ENCODE measurements at places on chromosomes 3 and 15. TPM values are rescaled to one million over a fixed set of nuclear protein-coding genes. Genes with fewer than 3 reads are reported as not detected.

AHSG gene
- not detected for total RNA-seq

CHRFAM7A gene
- 0.55 TPM for total RNA-seq

C2CD4A gene
- 0.23 TPM for total RNA-seq

GATM gene
- 1.9 TPM for total RNA-seq

COL7A1 gene
- total RNA-seq, result 0.40 TPM

BCHE gene
- total RNA-seq, result not detected

SERINC4 gene
- 0.15 TPM for total RNA-seq

ZNF619 gene
- total RNA-seq, result 10.6 TPM

CPN2 gene
- not detected for total RNA-seq

TOPBP1 gene
- 82.4 TPM for total RNA-seq

Measured in activated CD4-positive, alpha-beta memory T cell treated with anti-CD3 and anti-CD28 coated beads, Interleukin-2, amount 10 ng/mL, durations not matched to agents 7 days and 5 days (primary cell).